ENCODE measurements at places on chromosomes 2 and 18. TPM values are rescaled to one million over a fixed set of nuclear protein-coding genes. Genes with fewer than 3 reads are reported as not detected.

The SESTD1 gene
- total RNA-seq, result 16.6 TPM

The C1QL2 gene
- total RNA-seq, result not detected

The MAP2 gene
- 13.4 TPM for total RNA-seq

The CSRNP3 gene
- 1.9 TPM for total RNA-seq

The CHST10 gene
- 11.0 TPM for total RNA-seq

The B3GNT7 gene
- 0.11 TPM for total RNA-seq

The ANKRD62 gene
- total RNA-seq, result not detected

The NAT8 gene
- total RNA-seq, result not detected
